ENCODE measurements at places on chromosomes 12 and 14.

DNA sequence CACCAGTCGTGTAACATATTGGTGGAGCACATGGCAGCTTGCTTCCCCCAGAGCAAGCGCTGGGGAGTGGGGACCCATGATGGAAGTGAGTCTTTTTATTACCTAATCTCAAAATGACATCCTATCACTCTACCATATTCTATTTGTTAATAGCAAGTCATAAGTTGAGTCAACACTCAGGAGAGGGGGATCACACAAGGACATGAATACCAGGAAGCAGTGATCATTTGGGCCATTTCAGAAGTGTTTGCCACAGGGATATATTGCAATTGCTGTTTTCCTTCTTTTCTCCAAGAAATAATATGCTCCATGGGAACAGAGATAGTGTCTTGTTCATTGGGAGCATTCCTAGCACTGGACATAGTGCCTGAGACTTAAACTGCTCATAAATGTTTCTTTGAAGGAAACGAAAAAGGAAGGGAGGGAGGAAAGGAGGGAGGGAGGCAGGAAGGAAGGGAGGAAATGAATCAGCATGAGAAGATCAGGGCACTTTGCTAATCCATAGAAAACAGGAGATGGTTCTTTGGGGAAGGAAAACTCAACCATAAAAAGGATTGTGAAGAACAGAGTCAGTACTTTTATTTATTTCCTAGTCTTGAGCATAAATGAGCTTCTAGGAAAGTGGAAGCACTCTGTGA lies 39.2 kb upstream of the EEA1 start:
- no peak for DNase-seq

GRCh38 chr12:26102953-26103352 lies 21.9 kb downstream of the BHLHE41 start:
- no peak for DNase-seq

DNA sequence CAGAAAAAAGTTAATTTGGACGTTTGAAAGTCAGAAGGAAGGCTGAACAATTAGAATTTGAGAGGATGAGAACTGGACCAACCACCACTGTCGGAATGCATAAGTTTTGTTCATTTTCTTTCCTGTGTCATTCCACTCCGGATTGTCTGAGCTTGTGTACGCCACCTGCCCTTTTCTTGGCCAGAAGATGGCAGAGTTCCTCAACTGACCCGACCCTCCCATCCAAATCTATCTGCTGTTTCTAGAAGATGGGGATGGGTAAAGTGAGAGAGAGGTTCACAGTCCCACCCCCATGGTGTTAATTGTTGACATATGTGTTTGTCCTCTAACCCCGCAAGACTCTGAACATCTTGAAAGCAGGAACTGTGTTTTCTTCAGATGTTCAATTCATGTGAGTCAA lies 388.0 kb downstream of the VRK1 start:
- DNase-seq, result no peak

DNA sequence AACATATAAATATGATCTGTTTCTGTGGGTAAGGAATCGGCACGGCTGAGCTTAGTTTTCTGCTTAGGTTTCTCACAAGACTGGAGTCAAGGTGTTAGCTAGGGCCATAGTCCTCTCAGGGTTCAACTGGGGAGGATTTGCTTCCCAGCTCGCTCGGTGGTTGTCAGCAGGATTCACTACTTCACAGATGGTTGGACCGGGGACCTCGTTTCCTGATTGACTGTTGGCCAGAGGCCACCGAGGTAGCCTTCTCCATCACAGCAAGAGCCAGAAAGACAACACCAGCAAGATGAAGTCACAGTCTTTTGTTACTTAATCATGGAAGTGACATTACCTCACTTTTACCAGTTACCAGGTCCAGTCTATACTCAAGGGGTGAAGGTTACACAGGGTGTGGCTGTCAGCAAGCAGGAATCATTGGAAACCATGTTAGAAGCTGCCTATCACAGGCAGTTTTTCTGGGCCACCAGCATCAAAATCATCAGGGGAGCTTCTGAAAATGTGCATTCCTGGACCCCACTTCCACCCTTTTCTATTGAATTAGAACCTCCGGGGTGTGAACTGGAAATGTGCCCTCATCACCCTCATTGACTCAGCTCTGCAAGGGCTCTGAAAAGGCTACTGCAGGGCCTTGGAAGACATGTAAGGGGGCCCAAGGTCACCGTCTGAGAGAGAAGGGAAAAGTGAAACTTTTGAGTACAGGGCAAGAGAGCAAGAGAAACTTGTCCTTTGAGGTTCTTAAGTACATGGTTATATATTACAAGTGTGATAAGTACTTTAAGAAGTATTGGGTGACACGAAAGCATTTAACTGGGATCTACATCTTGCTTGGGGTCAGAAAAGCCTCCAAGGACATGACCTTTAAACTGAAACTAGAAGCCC lies 10.9 kb downstream of the COPS7A start:
- no peak for DNase-seq

DNA sequence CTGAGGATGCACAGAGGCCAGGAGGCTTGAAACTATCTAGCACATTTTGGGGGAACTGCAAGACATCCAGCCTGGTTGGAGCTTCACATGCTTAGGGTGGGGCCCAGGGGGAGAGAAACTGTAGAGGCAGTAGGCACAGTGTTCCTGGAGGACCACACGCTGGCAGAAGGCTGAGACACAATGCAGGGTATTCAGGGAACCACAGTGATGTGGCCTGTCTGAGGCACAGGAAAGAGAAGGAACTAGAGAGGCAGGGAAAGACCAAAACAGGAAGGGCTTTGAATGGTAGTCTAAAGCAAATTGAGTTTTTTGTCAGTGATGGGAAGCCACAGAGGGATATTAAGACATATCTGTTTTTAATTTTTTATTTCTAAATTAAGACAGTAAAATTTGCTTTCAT lies 100.2 kb upstream of the PRICKLE1 start:
- no peak for DNase-seq
